ENCODE measurements at places on chromosomes 4 and X.

DNA sequence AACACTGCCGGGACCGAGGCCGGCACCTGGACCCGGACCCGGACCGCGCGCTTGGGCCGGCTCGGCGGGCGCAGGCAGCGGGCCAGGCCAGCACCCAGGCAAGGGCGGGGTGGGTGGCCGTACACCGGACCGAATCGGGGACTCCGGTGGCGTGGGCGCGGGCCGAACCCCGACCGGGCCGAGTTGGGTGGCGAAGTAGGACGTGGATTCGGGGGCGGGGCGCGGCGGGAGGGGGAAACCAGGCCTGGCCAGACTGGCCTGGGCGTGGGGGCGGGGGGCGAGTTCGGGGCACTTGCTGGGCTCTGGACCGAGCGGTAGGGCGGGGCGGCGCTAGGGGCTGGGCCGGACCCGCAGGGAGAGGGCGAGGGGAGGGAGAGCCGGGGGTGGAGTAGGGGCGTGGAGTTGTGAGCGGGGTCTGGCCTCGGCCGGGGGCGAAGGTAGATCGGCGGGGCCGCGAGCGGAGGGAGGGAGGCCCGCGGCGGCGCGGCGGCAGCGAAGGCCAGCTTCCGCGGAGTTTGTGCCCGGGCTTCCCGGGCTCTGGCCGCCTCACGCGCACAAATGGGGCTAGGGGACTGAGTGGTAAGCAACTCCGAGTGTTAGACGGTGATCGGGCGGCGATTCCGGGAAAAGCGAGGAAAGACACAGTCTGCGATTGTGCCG, 1.8 kb upstream of the BCORL1 start:
- DNase-seq, result no peak

DNA sequence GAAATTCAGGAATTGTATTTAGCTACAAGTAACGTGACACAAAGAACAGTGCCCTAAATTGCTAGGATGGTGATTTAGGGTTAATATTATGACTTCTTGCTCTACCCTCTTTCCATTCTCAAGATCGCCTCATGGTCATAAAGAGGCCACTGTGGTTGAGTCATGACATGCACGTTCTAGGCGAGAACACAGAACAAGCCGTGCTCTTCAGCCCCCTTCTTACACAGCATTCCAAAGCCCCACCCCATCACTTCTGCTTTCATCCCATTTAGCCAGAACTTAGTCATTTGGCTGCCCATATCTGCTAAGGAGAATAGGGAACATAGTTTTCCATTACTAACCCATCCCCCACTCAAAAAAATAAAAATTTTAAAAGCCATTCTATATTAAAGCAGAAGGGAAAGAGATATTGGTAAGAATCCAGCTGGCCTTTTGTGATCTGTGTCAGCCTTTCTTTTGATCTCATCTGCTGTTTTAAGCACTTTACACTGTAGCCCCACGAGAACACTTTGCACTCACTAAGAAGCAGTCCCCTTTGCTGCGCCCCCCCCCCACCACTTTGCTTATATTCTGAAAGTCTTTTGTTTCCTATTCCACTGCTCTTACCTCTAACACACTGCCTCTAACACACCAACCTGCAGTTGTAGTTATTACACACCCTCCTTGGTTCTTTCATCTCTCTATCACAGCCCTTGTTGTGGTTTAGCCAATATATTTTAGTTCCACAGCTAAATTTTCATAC, 28.4 kb downstream of the NPNT start:
- no peak for DNase-seq

DNA sequence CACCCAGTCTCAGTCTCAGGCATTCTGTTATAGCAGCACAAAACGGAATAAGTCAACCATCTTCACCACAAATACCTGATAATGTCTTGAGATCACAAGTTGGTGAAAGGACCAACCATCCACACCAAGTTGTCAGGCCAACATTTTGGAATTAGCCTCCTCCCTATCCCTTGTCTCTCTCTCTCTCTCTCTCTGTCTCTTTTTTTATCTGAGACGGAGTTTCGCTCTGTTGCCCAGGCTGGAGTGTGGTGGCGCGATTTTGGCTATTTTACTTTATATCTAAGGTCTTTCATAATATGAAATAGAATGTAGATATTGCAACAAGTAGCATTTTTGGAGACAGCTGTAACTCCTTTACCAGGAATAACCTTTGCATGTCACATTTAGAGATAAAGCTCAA, 15.7 kb downstream of the ADH1A start:
- no peak for DNase-seq

- DNase-seq, result no peak
These were observed 30.8 kb downstream of the CPLX1 start for GRCh38 chr4:794900-795725.

Measured in endothelial cell (in vitro differentiated cells).